ENCODE measurements at places on chromosomes 16 and 17.

- no peak for DNase-seq
These were observed 13.4 kb upstream of the DNAJA2 start for GRCh38 chr16:46986896-46987295.

DNA sequence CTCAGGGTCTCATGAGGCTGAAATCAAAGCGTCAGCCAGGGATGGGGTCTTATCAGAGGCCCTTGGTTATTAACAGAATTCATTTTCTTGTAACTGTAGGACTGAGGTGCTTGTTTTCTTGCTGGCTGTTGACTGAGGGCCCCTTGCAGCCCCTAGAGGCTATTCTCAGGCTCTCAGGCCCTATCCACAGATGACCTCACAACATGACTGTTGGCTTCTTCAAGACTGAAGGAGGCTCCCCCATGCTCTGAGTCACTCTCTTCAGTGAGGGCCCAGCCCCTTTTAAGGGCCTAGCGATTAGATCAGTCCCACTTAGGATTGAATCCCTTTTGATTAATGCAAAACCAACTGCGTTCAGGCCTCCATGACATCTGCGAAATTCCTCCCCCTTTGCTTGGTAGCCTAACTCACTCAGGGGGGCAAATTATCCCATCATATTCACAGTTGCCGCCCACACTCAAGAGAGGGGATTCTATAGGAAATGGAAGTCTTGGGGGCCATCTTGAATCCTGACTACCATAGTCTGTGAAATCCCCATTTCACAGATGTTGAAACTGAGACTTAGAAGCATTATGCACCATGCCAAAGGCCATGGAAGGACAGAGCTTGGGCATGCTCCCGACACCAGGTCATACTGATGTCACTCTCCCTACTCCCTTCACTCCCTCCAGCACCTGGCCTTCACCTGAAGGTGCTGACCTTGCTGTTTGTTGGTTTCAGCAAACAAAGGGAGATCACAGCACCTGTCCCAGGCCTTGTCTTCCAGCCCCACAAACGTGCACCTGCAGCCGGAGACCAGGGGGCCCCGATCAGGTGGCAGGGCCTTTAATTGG is 592.3 kb downstream of the MAF start:
- peak; percentile 58 for DNase-seq

DNA sequence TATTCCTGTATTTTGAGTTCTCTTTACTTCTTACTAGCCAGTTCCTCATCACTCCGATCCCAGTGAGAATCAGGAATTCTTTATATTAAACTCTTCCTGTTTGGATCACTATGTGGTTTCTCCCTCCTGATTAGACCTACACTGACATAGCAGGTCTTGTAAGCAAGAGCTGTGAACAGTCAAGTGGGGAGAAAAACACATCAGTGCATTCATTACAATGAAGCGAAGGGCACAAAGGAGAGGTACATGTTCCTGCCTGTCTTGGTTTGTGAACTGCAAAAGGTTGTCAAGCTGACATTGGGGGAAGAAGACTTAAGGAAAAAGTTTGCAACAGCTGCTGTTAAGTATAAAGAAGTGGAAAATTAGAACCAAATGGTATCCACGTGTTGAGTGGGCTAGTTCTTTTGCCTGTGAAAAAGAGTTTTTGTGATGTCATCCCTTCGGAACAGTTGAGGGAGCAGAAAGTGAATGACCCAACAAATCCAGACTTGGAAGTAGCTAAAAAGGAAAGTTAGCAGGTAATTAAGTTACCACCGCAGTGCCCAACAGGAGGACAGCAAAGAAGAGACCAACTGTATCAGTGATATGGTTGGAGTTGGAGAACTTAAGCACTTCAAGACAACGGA is 23.0 kb upstream of the TRIM25 start:
- DNase-seq = no peak

- no peak for DNase-seq
These were observed 537.1 kb upstream of the EEF2KMT start for GRCh38 chr16:5634666-5635180.

DNA sequence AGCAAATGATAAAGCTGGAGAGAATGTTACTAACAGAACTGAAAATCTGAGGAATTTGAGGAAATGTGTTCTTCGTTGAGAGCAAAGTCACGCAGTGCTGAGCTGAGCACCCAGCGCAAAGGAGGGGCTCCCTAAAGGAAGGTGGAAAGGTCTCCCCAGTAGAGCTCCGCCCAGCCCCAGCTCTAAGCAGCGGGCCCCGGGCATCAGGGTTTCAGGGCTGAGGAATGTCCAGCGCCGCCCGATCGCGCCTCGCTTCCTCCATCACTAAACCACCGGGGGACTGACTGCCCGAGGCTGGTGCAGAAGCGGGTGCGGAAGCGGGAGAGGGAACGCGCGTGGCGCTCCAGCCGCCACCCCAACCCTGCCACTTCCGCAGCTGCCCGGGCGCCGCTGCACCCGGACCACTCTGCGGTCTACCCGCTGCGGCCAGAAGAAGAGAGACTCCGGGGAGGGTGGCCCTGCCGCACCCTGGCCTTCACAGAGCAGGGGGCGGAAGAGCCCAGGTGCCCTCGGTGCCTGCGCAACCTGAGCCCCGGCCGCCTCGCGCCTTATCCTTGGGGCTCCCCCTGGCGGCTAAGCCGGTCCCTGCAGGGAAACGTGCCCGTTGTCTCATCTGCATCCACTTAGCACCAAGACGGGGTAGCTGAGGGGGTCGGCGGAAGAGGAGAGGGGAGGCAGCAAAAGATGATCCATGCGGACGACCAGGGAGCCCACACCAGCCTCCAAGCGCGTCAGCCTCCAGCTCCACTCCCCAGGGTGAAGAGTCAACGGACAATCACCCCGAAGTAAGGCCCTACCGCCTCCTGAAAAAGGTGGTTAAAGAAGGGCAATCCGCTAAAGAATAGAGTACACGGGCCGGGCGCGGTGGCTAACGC is 12.4 kb upstream of the GUCY2D start:
- peak; percentile 88 for DNase-seq

All from suppressor macrophage treated with lipopolysaccharide for 1 hour (primary cell).